ENCODE measurements at places on chromosomes 13 and 19. TPM values are rescaled to one million over a fixed set of nuclear protein-coding genes. Genes with fewer than 3 reads are reported as not detected.

Gene FGF22
- total RNA-seq, result 0.21 TPM

Gene RNASEH2A
- total RNA-seq, result 16.6 TPM

Gene CGB5
- 0.50 TPM for total RNA-seq

Gene ANGPTL8
- total RNA-seq, result not detected

Gene GYS1
- 42.5 TPM for total RNA-seq

Gene THSD8
- 9.0 TPM for total RNA-seq

Gene RNF225
- 1.9 TPM for total RNA-seq

Gene ZFP82
- 4.6 TPM for total RNA-seq

Gene ARHGAP33
- 11.4 TPM for total RNA-seq

Gene ONECUT3
- not detected for total RNA-seq

Gene SIGLEC12
- total RNA-seq, result 1.3 TPM
